ENCODE measurements at places on chromosomes 7 and 10.

GRCh38 chr10:48273741-48274140 lies 755 bp downstream of the FRMPD2 start:
- DNase-seq: no peak

DNA sequence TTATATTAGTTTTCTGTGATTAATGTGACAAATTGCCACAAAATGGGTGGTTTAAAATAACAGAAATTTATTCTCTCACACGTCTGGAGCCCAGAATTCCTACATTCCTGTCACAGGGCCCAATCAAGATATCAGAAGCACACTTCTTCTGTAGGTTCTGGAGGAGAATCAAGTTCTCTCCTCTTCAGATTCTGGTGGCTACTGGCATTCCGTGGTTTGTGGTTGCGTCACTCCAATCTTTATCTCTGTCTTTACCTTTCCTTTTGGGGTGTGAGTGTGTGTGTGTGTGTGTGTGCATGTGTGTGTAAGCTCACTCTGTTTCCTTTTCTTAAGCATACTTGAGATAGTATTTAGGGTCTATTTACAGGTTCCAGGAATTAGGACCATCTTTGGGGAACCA lies 115.5 kb upstream of the DKK1 start:
- DNase-seq: no peak

DNA sequence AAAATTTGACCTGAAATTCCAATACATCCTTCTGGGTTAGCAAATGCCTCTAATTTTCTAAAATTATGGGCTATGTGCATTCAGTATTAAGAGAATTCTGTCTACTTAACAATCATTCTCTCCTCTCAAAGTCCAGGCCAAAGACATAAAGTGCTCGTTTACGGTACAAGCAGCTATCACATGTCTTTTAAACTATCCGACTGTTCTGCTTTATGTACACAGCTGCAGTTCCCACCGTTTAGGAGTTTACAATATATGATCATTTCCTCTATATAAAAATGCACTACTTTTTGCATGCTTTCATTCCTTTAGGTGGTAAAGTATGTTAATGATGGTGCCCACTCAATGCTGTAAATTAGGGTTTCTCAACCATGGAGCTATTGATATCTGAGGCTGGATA lies 34.0 kb downstream of the CDK6 start:
- no peak for DNase-seq

DNA sequence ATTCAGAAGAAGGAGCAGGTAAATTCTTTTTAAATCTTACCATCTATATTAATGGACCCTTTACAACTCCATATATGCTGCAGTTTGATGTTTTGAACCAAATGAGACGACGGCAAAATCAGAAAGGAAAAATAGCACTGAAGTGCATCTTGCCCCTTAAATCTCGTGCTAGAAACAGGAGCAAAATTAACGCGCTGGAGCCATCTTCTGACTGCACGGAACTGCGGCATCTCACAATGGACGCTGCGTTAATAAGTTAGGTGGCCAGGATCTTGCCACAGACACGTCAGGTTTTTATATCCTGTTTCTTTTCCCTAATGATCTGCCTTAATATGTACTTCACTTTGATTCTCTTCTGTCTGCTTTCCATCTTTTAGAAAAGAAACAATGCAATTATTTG lies 354.5 kb downstream of the TFEC start:
- no peak for DNase-seq

- DNase-seq: no peak
Observed at GRCh38 chr10:99844433-99844955, 62.1 kb downstream of the ABCC2 start.

- DNase-seq: no peak
Observed at GRCh38 chr10:72593963-72594362, 31.9 kb downstream of the MICU1 start.

- DNase-seq: no peak
Observed at GRCh38 chr10:63720676-63721075, 199.5 kb downstream of the REEP3 start.

DNA sequence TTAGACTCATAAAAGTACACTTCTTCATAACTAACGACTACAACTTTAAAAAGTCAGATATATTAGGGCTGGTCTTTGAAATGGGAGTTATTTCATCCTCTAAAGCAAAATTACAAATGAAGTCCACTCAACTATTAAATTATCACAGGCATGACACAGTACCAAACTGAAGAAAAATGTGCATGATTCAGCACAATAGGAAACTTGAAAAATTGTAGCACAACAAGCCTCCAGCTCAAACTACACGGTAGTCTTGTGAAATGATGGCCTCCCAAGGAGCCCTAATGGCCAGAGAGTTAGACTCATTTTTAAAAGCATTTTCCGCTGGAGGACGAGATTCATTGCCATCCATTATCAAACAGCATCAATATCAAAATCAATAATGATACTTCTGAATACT lies 76.4 kb downstream of the MAGI2 start:
- DNase-seq: no peak

DNA sequence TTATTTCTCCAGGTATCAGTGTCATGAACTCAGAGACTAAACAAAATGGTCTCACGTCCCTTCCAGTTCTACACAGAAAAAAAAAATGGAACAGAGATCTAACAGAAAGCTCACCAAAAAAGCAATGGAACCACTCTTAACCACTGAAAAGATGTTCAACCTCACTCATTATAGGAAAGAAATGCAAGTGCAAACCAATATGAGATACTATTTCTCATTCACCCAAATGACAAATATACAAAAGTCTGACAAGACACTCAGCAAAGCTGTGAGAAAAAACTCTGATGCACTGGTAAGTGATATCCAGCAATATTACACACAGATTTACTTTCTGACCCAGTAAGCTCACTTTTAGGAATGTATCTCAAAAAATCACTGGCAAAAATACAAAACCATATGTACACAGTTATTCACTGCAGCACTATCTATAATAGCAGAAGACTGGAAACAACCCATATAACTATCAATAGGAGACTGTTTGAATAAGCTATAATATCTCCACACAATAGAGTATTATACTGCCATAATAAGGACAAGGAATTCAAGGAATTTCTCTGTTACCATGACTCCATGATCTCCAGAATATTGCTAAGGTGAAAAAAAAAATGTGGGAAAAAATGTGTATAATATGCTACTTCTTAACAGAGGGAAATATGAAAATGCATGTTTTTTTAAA lies 36.6 kb downstream of the ABI1 start:
- no peak for DNase-seq

- DNase-seq: no peak
Observed at GRCh38 chr10:114556236-114557122, 101.6 kb downstream of the ABLIM1 start.

- no peak for DNase-seq
Observed at GRCh38 chr7:42017349-42017986, 219.5 kb downstream of the GLI3 start.

DNA sequence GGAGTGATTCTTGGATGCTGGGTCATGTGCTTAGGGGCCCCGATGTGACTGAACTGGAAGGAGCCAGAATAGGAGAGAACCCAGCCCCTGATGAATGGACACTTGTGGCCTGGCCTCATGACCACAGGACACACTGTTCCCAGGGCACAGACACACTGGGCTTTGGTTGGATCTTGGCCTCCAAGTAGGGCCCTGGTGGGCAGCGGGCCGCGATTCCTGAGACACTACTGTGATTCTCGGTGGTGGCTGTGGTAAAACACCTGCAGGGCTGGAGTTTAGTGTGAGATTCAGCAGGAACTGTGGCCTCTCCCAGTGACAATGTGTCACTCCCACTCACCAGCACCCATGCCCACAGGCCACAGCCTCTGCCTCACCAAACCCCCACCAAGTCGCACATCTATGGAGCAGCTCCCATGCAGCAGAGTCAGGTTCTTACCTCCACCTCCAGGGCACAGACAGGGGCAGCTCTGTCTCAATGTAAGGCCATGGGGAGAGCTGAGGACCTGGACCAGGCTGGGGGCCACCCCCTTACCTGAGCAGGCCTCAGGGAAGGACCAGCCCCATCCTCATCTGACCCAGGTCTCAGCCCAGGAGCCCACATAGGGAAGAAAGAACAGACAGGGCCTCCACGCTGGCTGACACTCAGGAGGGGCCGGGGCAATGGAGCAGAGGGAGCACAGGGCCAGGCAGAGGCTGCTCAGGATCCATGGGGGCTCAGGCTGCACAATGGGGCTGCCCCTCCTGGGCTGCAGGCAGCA lies 33.2 kb upstream of the ZNF716 start:
- DNase-seq: no peak

DNA sequence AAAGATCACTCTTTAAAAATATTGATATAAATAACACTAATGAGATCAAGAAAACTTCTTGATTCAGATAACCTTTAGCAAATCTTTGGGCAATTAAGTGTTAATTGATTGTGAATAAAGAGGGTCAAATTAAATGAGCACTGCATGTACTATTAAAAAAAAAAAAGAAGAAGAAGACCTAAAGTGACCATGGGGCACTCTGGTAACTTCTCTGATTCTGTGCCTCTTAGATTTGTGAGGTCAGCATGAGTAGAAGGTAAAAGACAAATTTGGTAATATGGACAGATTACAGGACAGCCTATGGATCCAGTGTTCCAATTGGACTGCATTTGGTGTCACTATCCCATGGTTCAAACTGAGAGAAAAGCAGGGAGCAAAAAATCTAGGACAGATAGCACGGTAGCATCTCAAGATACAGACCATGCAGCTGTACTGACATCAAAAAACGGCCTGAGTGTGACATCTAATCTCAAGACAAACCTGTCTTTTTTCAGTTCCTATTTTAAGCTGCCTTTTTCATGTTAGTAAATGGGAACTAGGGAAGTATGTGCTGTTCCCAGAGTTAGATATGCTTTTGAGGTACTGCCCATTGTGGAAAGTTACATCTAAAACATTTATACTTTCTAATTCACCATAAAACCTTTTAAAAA lies 128.0 kb downstream of the KCND2 start:
- no peak for DNase-seq
